H9 (cell line): ENCODE measurements at places on chromosomes 7 and 10. TPM values are rescaled to one million over a fixed set of nuclear protein-coding genes. Genes with fewer than 3 reads are reported as not detected.

DNA sequence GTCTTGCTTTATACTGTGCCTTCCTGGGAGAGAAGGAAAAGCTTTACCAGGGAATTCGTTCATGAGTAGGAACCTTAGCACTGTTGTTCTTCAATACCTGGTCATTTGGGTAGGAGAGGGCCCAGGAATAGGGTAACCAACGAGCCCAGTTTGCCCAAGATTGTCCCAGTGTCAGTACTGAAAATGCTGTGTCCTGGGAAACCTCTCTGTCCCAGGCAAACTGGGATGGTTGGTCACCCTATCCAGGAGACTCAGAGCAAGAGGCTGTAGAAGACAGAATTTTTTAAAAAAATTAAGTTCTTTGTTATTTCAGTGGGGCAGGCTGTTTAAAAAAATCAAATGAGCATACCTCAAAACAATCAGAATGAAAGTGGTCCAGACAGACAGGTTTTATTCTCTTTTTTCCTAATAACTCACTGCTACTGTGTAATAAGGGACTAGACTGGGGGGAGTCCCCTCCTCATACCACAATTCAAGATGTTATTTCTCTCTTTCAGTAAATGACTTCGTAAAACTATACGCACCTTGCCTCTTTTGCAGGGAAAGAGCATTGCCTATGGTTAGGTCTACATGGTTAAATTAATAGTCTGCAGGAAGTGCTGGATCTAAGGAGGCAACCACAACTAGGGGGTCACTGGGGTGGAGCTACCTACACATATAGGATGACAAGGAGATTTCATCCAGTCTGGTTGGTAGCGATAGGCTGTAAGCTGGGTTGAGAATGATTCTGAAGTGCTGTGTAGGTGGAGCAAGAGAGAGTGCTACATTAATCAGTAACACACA lies 41.1 kb upstream of the FAM133B start:
- no peaks in the 10 kb centered on the region for H3K4me1 ChIP-seq
- H3K36me3 ChIP-seq: no peaks in the 10 kb centered on the region
- H3K4me3 ChIP-seq: no peak overlapping the region
- H3K27me3 ChIP-seq: no peaks in the 10 kb centered on the region
- DNase-seq: no peak

DNA sequence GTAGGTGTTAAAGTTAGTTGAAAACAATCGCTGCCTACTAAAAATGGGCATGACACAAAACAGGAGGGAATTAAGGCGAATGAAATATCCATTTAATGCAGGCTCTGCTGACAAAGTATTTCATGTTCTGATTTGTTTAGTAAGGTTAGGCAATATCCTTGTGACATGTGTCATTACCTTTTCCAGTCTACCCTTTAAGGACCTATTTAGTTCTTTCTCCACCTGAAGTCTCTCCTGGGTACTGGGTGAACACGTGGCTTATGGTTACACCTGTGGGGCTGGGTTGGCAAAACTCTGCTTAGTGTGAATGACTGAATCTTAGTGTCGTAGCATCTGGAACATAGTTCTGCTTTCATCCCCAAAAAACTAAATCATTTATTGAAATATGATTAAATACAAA lies 313.5 kb downstream of the CCDC3 start:
- no peaks in the 10 kb centered on the region for H3K27me3 ChIP-seq
- no peaks in the 10 kb centered on the region for H3K36me3 ChIP-seq
- H3K27ac ChIP-seq: no peak overlapping the region
- DNase-seq: no peak
- H3K4me1 ChIP-seq: no peaks in the 10 kb centered on the region
- H3K4me3 ChIP-seq: no peak overlapping the region

- H3K36me3 ChIP-seq: peaks cover 7% of the 10 kb centered on the region; the same call in 2 of the 3 replicates
- no peaks in the 10 kb centered on the region for H3K27me3 ChIP-seq
- no peak overlapping the region for H3K4me3 ChIP-seq
- DNase-seq: no peak
- H3K27ac ChIP-seq: no peak overlapping the region
Measured at GRCh38 chr7:36570528-36571189, 153.6 kb downstream of the AOAH start.

GRCh38 chr7:113504142-113504541 lies 385.8 kb upstream of the SMIM30 start:
- no peak for DNase-seq
- no peak overlapping the region for H3K27ac ChIP-seq
- H3K27me3 ChIP-seq: no peaks in the 10 kb centered on the region
- H3K4me3 ChIP-seq: no peak overlapping the region

ABCB1 gene
- 0.15 and 0.33 TPM in 2 replicates for total RNA-seq

DNA sequence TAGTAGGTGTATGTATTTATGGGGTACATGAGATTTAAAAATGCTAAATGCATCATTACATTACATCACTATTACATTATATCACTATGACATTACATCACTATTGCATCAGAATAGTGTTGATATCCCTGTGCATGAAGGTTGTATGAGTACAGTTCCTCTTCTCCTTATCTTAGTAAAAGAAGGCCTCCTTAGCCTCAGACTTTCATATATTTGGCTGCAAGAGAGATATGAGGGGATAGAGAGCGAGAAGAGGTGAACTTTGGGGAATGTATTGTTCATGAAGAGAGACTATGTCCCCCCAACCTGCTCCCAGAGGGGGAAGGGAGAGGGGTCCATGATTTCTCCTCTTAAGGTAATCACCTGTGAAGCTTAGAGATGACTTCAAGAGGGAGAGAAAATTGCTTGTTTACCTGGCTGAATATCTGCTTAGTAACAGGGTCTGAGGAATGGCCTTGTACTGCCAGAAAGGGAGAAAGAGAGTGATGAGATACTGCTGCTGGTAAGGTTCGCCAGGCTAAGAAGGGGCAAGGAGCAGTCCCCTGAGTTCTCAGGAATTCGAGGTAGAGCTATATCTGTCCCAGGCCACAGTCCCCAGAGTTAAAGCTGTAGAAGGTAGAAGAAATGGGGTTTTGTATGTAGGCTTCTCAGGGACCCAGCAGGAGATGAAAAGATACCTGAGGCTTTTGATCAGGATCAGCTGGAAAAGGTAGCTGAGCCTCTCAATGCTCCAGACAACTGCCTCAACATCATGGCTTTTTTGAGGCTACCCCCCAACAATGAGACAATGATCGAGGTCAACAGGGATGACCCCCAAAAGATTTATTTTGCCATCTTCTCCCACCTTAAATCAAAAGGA lies 168.4 kb upstream of the WNT16 start:
- no peaks in the 10 kb centered on the region; the same call in 1 of the 2 replicates for H3K27me3 ChIP-seq
- H3K27ac ChIP-seq: no peak overlapping the region
- no peaks in the 10 kb centered on the region for H3K4me1 ChIP-seq
- no peak for DNase-seq

GRCh38 chr7:128831178-128831993 lies 1.2 kb downstream of the FLNC start:
- peak; percentile 73 for DNase-seq
- peaks cover 12% of the 10 kb centered on the region; the same call in 1 of the 2 replicates for H3K27me3 ChIP-seq
- no peaks in the 10 kb centered on the region for H3K36me3 ChIP-seq
- peaks cover 5% of the 10 kb centered on the region; the same call in 1 of the 2 replicates for H3K4me1 ChIP-seq
- H3K4me3 ChIP-seq: peak overlapping the region; percentile 79
- no peak overlapping the region for H3K27ac ChIP-seq

GRCh38 chr10:21336476-21337170 lies 188.9 kb downstream of the SKIDA1 start:
- H3K4me1 ChIP-seq: peaks cover 6% of the 10 kb centered on the region
- peak; percentile 74 for DNase-seq
- no peaks in the 10 kb centered on the region for H3K27me3 ChIP-seq

SPDYE2 gene
- total RNA-seq: not detected in 2 replicates

CTTNBP2 gene
- total RNA-seq: 15.7 and 17.6 TPM in 2 replicates

- H3K36me3 ChIP-seq: peaks cover 5% of the 10 kb centered on the region
- no peaks in the 10 kb centered on the region; the same call in 1 of the 2 replicates for H3K4me1 ChIP-seq
- no peaks in the 10 kb centered on the region for H3K27me3 ChIP-seq
- no peak for DNase-seq
Measured at GRCh38 chr7:20191391-20191869, 25.8 kb downstream of the MACC1 start.

SEMA3E gene
- 0.39 and 0.61 TPM in 2 replicates for total RNA-seq

ANKRD30A gene
- total RNA-seq: not detected in 2 replicates
